Naive thymus-derived CD4-positive, alpha-beta T cell (primary cell): ENCODE measurements at places on chromosomes 5 and 9.

DNA sequence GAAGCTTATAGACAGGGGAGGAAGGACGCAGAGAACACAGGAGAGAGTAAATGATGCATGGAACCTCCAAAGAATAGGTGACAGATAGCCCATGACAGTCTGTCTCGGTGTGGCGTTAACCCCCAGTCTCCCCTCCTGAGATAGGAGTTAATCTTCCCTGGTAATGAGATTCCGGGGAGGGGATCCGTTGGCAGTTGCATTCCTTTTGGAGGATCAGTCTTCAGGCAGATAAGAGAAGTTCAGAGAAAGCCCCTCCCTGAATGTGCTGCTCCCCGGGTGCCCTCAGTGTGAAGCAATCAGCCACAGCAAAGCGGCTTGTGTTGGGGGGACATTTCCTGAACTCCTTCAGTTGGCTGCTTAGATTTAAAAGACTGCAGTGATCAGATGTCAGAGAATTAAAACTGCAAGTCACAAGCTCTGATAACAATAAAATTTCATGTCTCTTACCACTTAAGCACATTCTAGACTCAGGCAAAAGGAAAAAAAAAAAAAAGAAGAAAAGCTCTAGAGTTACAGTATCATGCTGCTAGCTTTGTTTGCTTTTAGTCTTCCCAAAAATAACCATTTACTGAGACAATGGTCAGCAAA, 121.1 kb downstream of the EGFLAM start:
- DNase-seq: no peak

GRCh38 chr5:158139161-158139560, 280.2 kb upstream of the CLINT1 start:
- no peak for DNase-seq

DNA sequence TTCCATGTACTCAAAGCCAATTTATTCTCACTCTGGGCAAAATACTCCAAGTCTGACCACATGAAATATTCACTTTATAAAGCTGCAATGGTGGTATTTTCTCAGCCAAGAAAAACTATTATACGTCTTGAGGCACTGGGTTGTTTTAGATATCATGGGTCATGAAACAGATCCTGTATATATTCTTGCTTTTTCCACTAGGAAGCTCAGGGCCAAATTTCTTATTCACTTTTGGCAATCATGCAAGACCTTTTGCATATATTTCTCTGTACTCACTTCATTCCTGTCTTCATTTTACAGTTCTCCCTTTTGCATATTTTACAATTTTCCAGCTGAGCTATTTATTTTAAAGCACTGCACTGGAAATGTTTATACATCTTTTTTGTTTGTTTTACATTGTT, 49.8 kb downstream of the GABBR2 start:
- DNase-seq: no peak

- DNase-seq: no peak
Observed at GRCh38 chr5:162654661-162655405, 587.3 kb downstream of the GABRG2 start.

DNA sequence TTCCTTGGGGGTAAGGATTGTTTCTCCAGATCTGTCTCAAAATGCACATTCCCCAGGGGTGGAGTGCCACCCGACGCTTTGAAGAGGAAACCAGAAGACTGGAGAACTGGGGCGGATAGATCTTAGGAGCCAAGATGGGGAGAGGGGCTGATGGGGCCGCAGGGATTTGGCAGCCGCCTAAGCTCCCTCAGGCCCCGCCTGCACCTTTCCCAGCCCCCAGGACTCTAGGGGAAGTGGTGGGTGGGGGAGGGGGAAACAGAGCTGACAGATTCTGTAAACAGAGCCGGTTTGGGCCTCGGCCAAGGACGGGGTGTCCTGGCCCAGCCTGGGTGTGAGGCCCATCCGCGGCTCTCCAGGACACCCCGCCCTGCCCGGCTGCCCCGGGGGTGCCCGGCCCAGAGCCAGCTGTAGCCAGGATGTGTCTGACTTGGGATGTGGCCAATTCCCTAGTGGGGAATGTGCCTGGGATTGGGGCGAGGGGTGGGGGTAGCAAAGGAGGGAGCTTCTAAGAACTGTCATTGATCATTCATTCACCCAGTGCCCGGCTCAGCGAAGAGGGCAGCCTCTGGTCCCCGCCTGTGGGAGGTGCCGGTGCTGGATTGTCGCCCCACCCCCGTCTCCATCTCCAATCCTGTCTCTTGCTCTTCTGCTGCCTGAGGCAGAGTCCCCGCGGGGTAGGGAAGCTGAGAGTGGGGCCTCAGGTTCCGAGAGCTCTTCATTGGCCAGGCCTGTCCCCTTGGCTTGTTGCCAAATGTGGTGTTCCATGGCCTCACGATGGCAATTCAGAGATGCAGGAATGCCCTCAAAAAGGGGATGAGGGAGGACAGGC, 54.8 kb upstream of the CDKN2AIPNL start:
- peak; percentile 41 for DNase-seq

DNA sequence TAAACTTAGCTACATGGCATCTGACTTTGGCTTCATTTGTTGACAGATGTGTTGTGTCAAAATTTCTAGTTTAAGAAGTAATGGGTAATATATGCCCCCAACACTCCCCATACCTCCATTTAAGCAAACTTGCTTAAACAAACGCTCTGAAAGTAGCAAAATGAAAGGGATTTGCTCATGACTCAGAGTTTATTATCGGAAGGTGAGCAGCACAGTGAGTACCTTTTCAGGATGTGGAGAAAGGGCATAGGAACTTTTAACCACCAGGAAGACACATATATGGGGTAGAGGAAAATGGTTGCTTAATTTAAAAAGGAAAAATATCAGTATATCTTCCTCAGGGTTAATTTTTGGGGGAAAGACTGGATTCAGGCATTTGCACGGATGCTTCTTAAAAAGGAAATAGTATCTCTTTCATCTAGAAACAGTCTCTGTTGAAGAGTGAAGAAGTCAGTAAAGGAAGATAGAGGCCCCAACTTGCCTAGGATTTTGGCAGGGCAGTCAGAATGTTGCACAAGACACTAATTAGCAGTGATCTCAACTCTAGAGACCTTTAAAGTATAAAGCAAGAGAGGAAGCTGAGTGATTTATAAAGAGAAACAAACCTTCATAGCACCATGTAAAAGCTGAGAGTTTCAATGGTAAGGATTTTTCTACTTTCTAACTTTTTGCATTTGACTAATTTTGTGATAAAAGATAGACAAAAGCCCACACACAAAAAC, 155.1 kb downstream of the TRIO start:
- DNase-seq: no peak

DNA sequence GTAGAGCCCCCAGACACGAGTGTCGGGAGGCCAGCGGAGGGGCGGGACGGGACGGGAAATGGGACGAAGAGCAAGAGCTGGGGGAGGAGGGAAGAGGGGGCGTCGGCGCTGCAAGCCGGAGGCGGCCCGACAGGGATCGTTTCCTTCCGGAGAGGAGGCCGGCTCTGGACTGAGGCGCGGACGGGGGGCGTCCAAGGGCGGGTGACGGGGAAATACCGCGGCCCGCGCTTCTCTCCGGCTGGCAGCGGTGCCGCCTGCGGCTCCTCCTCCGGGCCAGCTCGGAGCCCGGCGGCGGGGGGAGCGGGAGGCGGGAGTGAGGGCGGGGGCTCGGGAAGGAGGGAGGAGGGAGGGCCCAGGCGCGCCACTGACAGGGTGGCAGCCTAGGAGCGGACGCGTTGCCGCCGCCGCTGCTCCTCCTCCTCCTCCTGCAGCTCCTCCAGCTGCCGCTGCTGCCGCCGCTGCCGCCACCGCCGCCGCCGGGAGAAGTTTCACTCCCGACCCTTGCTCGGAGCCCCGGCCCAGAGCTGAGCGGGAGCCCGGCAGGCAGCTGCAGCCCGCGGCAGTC, at the start of gene CHSY3:
Gene CHSY3, plus strand, starts transcription at position 364 of the 565 bp plus-strand sequence.
- no peak for DNase-seq

DNA sequence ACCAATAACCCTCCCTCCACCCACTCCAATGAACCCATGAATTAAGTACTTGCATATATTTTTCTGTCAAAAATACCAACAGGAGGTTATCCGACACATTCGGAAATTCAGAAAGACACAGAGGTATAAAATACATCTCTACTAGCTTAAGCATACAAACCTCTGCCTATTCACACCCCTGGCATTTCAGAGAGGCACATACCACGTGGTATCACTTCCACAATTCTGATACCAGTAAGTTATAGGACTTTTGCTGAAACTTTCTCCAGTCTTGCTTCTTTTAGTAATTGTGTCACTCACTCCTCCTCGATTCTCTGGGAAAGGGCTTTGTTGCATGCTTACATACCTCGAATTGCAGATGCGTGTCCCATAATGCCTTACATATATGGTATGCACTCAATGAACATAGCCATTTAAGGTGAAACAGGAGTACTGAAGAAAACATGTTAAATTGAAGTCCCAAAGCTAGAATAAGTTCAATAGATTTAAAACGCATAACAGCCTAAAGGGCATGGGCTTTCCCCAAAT, 58.1 kb downstream of the TLE1 start:
- no peak for DNase-seq

GRCh38 chr5:177312649-177313181, 1.0 kb upstream of the MXD3 start:
- no peak for DNase-seq

DNA sequence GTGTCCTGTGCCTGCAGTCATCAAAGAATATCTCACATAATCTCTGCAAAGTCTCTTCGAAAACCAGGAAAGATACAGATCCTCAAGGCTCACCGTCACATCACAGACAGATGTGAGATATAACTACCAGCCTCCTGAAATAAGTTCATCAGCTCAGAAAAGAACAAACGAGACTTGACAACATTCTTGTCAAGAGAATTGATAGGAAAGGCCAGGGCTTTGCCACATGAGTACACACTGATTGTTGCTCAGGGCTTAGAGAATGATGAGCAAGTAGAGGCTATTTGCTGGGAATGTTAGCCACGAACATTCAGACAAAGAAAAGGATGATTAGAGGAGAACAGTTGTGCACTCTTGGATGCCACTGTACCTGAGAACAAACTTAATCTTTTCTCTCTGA, 535.1 kb downstream of the ELAVL2 start:
- no peak for DNase-seq

DNA sequence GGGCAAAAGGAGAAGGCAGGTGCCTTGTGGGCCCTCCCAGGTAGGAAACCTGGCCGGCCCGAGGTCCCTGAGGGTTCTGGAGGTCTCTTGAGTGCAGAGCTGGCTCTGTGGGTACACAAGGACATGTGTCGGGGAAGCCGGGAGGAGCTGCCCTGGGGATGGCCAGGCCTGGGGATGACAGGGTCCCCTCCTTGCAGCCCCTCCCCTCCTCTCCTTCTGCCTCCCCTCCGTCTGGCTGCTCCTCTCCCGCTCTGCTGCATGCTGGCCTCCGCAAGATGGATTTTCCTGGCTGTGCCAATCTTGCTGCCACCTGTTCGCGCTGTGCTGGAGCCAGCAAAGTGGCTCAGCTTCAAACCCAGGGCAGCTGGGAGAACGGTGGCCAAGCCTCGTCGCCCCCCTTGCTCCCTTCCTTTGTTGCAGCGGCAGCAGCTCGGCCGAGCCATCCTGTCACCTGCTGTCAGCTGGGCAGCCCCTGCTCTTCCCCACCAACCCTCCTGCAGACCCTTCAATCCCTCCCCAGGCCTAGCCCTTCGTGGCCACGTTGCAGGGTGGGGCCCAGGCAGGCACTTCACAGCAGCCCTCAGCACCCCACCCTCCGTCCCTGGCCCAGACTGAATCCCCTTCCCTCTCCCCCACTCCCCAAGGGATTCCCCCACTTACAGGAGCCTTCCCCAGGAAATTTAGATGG, 17.6 kb upstream of the UNC5A start:
- DNase-seq: no peak

DNA sequence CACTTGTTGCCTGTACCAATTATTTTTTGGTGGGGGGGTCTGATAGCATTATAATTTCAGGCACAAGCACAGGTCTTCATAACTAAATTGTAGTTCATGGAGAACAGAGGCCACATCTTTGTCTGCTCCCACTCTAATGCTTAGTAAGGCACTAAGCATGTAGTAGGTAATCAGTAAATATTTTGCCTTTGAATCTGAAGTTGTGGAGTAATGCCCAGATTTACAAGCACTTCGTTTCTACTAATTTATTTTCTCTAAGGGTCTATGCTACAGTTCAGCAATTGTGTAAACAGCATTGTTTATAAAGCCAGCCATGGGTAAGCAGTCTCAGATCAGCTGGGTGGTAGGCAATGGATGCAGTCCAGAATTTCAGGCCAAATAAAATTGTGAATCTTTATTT, 78.6 kb downstream of the GRIA1 start:
- DNase-seq: no peak

DNA sequence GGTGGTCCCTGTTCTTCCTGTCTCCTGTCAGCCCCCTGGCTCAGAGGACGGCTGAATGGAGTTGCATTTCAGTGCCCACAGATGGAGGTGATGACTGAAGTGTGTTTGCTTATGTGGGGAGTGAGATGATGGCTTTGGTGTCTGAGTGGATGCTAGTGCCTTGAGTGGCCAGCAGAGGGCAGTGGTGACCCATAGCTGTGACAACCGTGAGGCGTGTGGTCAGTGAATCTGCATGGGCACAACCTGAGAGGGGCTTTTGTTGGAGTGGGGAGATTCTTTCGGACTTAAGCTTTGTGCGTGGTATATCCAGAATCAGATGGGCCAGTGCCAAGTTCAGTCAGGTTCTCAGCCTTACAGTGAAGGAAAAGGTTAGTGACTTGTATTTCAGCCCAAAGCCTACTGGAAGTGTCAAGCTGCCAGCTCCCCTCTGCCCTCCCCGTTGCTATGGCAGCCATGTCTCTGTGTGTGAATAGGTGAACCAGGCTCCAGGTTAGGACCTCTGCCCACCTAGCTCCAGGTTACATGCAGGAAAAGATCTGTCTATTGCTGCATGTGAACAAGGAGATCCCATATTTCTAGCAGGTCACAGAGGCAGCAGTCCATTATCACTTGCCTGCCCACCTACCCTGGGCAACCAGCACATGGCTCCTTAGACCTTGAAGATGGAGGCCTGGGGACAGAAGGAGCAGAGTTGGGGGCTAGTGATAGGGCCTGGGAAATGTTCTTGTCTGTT, 14.7 kb upstream of the CXXC5 start:
- peak; percentile 68 for DNase-seq

GRCh38 chr9:133864011-133864410, 125.9 kb upstream of the SARDH start:
- DNase-seq: no peak

DNA sequence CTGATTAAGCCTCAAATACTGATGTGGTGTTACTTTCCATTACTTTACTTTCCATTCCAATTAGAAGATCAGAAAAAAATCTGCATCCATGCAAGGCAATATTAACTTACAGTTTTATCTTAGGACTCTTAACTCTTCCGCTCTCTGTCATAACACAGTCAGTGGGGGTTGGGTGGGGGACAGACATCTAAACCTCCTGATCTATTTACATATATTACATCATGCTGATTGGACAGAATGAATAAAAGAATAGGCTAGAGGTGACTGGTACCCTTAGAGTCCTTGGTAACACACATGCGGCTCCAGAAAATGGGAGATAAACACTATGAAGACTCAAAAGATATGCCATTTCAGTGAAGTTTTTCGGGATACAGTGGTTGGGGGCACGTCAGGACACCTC, 27.6 kb downstream of the RAPGEF6 start:
- no peak for DNase-seq

- DNase-seq: no peak
Observed at GRCh38 chr5:81590498-81591384, 160.2 kb downstream of the SSBP2 start.

DNA sequence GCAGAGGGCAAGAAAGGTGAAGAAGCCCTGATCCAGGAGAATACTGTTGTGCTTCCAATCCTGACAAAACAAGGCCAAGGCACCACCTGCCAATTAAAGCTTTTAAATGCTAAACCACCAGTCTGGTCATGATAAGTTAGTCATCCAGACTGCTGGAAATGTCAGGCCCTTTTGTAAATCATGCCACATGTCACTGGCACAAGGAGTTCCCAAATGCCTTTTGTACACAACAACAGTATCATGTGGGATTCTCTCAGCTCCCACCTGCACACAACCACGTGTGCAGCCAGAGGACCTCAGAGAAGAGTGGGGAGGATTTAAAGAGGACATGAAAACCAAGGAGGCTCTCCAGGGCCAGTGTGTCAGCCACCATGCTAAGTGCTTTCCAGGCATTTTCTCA, 99.3 kb downstream of the CDK5RAP2 start:
- DNase-seq: no peak
